Activated T-cell treated with anti-CD3 and anti-CD28 coated beads, Interleukin-2, amount 50 U/mL, for 72 hours (primary cell): ENCODE measurements at places on chromosomes 2 and 18. TPM values are rescaled to one million over a fixed set of nuclear protein-coding genes. Genes with fewer than 3 reads are reported as not detected.

- DNase-seq, result no peak
Observed at GRCh38 chr2:59184276-59185020, 943.3 kb upstream of the FANCL start.

DNA sequence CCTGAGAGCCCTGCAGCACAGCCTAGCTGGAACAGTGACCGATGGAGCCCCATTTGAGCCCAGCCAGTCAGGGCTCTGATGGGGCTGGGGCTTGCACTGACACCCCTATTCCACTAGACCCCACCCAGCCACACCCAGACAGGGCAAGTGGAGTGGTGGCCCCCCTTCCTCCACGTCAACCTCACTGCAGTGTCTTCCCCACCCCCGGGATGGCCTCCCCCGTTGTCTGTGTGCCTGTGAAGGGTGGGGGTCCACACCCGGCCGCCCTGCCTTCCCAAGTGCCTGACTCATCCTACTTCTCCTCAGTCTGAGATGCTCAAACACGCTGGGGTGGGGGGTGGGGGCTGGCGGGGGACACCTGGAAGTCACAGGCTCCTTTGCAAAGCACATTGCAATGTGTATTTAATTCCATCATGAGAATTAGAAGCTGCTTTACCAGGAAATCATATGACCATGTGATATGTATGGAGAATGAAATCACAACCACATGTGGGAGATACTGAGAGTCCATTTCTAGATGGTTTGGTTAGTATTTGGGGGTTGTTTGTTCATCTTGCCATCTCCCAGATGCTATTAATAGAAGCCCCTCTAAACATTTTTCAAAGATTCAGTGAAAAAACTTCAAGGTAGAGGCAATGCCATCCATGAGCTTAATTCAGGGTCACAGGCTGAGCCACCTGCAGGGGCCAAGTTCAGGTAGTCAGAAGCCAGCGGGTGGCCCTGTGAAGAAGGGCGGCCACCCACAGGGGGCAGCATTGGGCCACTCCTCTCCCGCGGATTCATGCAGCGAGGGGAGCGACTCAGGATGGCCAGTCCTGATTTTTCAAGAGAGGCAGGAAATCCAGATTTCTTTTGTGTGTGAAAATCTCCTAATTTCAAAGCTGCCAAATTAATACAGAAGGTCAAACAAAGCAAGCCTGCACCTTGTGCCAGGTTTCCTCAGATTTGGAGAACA lies 22.7 kb upstream of the GMPPA start:
- DNase-seq, result peak; percentile 77

GRCh38 chr18:62209046-62209445 lies 22.0 kb downstream of the RELCH start:
- DNase-seq, result no peak

GRCh38 chr2:96767135-96767871 lies 6.6 kb downstream of the CNNM4 start:
- DNase-seq, result no peak

DNA sequence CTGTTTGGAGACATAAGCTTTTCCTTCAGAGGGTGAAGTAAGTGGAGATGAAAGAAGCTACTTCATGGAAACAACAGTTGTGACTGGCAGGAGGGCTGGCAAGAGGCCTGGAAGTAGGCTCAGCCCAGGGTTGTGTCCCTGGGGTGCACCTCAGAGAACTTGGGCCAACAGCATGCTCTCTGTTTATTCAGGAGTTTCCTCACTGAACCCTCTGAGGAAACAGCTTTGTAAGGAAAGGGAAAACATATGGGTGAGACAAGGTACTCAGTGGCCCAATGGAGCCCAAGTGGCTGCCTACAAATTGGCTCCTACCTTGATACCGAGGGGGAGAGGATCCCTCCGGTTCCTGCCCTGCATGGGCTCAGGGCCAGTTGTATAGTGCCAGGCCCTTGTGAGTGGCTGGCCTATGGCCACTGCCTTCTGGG lies 115.5 kb upstream of the ITGA6 start:
- DNase-seq, result no peak

- DNase-seq, result no peak
Observed at GRCh38 chr2:190656301-190656700, 7.4 kb downstream of the NAB1 start.

DNA sequence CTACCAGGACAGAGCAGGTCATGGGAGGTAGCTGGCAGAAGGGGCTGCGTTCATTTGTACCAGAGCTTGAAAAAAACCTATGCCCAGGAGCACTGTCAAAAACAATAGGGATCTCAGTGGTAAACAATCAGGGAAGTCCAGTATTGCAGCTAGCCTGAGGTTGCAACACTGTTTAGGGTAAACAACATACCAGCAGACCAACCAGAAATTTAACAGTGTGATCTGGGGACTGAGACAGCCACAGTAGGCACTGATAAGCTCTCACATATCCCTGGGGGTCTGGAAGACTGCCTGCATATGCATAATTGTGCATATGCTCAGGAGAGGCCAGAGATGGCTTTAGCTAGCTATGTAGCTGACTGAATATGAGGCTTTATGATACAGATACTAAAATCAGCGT lies 12.0 kb upstream of the ZCCHC2 start:
- no peak for DNase-seq

GRCh38 chr2:64742678-64743077 lies 89.0 kb upstream of the SERTAD2 start:
- no peak for DNase-seq

GRCh38 chr18:79007440-79007839 lies 27.8 kb downstream of the SALL3 start:
- no peak for DNase-seq

DNA sequence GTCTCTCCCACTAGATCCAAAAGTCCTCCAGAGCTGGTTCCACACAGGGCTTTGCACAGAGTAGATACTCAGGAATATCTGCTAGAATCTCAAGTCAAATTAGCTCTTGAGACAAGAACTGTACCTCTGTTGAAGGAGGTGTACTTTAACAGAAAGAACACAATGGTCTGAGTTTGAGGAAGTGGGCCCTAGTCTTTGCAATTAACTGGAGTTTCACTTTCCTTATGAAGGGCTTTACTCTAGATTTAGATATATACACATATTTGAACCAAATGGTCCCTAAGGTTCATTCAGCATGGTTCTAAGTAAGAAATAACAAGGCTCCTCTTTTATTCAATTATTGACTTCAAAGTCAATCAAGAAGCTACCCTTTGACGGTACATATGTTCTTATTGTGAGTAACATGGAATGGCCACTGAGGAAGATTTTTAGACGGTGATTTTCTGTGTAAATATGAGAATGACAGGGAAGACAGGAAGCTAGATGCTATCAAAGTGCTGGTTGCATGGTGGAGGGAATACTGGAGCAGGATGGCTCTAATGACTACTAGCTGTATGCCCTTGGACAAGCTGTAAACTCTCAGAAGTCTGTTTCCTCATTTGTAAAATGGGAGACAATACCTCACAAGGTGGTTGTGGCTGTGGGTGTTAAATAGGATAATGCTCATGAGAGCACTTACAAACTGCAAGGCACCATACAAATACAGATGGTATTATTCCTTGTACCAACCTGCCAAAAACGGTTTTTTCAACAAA lies 73.5 kb upstream of the SERTAD2 start:
- no peak for DNase-seq

DNA sequence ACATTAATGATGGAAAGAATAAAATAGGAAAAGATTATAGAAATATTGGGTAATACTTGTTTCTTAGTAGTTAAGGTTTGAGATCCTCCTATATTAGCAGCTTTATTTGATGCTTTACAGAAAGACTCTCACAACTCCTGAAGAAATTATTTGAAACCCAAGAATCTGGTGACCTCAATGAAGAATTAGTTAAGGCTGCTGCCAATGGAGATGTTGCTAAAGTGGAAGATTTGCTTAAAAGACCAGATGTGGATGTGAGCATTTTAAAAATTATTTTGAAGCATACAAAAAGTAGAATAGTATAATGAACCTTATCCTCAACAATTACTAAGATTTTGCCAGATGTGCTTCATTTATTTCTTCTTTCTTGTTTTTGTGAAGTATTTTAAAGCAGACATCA lies 59.1 kb downstream of the MIB1 start:
- DNase-seq, result no peak

DNA sequence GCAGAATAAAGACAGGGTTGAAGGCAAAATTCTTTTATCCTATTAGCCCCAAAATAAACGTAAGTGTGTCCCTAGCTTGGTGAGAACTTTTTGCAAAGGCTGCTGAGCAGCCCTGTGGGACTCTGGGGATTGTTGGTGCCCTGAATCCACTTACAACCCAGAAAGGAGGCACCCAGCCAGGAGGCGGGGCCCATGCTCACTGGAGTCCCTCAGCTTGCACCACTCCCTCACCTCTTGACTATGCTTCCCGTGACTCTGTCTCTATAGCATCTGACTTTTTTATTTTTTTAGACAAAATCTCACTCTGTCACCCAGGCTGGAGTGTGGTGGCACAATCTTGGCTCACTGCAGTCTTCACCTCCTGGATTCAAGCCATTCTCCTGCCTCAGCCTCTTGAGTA lies 15.8 kb upstream of the COL6A3 start:
- DNase-seq, result no peak

DNA sequence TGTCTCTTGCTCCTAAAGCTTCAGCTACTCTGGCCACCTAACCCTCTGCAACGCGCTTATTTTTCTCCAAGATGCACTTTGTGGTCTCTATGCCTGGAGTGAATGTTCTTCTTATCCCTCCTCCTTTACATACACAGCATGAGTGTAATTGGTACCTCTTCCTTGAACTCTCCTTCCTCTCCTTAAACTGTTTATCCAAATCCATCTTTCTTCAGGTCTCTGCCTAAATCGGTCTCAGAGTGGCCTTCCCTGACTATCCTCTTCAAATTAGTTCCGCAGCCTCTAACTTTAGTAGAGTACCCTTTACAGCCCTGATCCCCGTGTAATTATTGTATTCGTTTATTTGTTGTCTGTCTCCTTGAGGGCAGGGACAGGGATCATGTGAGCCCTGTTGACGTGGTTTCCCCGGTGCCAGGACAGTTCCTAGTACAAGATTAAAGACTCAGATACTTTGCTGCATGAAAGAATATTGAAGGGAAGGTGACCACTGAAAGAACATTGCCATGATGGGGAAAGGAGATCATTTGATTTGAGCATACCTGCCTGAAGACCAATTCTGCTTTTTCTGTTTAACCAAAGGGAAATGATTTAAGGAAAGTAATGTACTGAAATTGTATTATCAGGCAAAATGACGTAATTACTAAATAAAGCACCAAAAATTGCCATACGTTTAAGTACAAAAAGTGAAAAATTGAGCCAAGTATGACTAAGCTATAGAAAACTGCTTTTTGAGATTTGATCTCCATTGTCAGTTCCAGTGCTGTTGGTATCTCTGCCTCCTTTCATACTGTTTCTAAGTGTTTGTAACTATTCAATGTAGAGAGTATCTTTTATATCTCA lies 1.2 kb downstream of the CNOT9 start:
- DNase-seq, result no peak

- DNase-seq, result no peak
Observed at GRCh38 chr2:42386682-42387081, 25.7 kb upstream of the COX7A2L start.

DNA sequence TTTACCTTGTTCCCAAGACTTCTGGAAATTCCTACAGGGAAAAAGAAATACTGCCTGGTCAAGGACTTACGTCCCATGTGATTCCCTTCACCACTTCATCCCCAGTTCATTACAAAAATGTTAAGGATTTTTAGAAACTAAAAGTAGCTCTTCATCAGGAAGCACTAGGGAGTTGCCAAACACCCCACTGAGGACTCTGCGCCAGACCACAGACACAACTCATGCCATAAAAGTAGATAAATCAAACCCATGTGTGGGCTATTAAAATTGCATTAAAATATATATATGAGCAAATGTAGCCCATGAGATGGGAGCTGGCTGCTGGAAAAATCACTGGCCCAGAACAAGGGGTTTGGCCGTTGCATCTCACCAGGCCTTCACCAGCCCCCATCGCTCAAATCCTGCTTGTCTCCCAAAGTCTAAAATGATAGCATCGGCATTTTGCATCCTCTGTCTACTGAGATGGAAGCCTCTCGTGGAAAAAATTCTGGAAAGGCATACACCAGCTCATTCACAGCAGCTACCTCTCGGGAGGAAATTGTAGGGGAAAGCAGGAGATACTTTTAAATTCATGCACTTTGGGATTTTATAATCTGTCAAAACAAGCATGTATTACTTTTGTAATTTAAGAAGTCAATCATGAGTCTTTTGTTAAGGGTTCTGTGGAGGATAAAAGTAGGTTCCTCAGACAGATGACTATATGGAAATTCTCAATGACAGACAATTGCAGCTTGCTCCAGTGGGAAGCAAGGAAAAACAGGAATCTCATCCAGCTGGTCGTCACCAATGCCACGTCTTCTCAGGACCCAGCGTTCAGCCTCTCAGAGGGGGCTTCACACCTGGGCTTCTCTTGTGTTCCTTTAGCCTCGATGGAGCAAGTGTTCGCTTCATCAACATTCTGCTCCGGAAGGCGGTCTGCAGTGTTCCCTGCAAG lies 113.9 kb downstream of the MREG start:
- no peak for DNase-seq

GRCh38 chr2:42917425-42917927 lies 125.1 kb upstream of the HAAO start:
- peak; percentile 39 for DNase-seq

DNA sequence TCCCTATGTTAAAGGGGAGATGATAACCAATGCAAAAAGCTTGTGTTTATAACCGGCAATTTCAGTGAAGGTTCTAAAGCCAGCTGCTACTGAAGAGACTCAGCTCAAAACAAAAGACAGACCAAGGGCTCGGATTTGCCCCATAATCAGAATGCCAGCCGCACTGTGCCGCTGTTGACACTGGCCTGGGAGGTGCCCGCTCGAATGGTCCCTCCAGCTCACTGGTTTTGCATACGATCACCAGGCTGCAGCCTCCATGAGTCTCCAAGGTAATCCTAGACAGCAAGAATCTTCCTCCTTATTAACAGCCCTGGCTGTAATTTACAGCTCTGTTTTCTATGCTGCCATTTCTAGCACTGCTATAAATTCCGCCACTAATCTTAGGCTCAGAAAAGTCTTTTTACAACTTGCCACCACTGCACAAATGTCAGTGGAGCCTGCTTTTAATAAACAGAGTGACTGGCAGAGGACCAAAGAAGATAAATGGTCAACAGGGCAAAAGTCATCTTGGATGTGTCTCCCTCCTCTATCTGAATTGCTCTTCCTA lies 155.7 kb upstream of the SH3BP4 start:
- DNase-seq, result no peak

MTIF2 gene
- total RNA-seq, result 55.7 TPM

SKOR2 gene
- 0.70 TPM for total RNA-seq

G6PC2 gene
- total RNA-seq, result not detected

TMEM198 gene
- 4.5 TPM for total RNA-seq

GCG gene
- total RNA-seq, result not detected

FBXO48 gene
- 3.2 TPM for total RNA-seq

GKN1 gene
- total RNA-seq, result not detected

ALK gene
- total RNA-seq, result not detected

TEX44 gene
- total RNA-seq, result not detected
